ENCODE measurements at places on chromosomes 11 and 22.
A peak's percentile ranks its signal among the peaks of the same experiment; 100 is the strongest.

GRCh38 chr11:112195951-112196351, 20.6 kb downstream of the BCO2 start:
- DNase-seq: no peak

- DNase-seq: no peak
Measured at GRCh38 chr11:108538502-108538901, 40.3 kb upstream of the POGLUT3 start.

GRCh38 chr11:67119585-67120391, 725 bp downstream of the KDM2A start:
- DNase-seq: no peak

DNA sequence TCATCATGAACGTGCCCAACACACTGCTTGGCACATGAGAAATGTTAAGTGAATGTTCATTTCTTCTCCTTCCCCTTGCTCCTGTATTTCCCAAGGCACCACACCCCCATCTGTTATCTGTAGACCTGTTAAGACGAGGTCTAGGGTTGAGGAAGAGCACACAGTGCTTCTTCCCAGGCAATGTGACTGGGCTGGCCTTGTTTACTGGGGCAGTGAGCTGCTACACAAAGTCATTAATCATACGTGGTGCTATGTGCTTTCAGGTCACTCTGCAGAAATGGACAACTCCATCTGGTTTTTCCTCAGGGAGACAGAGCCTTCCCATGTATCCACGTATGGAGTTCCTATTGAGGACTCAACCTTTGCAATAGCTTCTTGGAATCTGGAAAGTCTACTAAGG, 118.7 kb downstream of the KCNC1 start:
- DNase-seq: no peak

DNA sequence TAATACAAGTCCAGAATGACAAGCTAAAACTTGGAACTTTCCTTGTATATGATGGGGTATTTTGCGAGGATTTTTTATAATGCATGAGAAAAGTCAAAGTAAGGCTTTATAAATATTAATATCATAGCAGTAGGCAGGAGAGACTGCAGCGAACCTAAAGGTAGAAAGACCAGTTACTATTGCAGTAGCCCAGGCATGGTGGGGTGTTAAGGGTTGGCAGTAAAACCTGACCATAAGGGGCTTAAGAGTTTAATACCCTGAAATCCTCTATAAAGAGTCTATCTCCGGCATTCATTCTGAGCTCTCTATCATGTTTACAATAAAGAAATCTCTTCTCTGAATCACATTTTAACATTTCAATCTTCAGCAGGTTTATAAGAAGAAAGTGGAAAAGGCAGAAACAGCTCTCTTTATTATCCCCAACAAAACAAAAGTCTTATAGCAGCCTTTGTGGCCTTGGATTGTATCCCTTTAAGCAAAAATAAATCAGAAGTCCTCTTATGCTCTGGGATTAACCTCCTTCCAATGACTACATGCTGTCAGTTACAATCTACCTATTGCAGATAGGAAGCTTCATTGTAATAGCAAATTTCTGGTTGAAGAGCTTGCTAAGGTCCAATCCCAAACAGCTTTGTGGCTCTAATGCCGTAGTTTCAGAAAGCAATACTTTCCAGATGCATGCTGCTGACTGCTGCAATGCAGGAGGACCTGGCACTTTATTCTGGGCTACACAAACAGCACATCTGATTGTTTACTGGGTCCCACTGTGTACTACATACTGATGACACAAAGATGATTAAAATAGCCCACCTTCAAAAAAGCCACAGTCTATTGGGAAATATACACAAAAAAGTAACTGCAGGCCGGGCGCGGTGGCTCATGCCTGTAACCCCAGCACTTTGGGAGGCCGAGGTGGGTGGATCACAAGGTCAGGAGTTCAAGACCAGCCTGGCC, 45.8 kb downstream of the SIK3 start:
- DNase-seq: no peak

DNA sequence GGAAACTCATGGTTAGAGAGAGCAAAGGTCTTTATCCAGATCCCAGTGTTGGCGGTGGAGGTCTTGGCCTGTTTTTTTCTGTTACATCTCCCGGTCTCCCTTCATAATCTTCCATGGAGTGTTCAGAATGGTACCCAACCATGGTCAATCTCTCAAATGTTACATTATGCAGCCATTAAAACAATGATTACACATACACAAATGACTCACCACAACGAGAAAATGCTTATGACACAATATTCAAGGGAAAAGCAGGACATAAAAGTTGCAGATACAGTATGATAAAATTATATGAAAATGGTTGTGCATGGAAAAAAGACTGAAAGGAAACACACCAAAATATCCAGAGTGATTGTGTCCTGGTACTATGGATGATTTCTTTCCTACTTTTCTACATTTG, 17.8 kb upstream of the CSNK1E start:
- DNase-seq: peak; percentile 51

DNA sequence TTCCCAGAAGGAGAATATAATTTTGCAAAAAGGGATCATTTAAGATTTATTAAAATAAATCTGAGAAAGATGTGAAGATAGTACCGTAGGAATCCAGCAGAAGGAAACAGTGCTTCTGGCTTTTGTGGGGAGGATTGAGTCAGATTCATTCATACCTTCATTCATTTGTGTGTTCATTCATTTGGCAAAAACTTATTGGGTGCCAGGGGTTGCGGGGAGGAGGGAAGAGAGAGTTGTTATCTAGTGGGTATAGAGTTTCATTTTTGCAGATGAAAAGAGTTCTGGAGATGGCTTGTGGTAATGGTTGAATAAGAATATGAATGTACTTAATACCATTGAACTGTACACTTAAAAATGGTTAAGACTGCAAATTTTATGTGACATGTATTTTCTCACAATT, 31.1 kb downstream of the BMAL1 start:
- no peak for DNase-seq

DNA sequence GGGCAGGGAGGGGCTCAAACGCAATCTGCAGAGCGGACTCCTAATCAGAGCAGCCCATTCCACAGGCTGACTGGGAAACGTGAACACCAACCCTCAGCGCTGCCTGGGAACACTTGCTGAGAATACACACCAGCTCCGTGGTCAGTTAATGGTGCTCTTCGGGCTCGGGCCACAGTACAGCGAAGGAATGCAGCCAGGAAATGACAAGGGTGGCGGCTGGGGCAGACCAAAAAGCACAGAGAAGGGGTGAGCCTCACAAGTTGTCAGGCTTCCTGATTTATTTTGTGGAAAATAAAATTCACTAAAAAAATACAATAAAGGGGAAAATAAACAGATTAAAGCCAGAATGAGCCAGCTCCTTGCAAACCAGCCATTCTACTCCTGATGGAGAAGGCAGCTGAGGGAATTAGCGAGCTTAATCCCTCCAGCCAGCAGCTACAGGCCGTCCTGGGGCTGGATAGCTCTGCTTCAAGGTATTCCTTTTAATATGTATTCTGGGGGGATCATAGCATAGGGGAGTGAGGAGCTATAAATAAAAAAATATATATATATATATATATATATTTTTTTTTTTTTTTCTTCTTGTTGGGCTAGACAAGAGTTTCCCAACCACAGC, 165.5 kb upstream of the NTM start:
- no peak for DNase-seq

GRCh38 chr11:126635511-126635910, 280.0 kb downstream of the ST3GAL4 start:
- no peak for DNase-seq

DNA sequence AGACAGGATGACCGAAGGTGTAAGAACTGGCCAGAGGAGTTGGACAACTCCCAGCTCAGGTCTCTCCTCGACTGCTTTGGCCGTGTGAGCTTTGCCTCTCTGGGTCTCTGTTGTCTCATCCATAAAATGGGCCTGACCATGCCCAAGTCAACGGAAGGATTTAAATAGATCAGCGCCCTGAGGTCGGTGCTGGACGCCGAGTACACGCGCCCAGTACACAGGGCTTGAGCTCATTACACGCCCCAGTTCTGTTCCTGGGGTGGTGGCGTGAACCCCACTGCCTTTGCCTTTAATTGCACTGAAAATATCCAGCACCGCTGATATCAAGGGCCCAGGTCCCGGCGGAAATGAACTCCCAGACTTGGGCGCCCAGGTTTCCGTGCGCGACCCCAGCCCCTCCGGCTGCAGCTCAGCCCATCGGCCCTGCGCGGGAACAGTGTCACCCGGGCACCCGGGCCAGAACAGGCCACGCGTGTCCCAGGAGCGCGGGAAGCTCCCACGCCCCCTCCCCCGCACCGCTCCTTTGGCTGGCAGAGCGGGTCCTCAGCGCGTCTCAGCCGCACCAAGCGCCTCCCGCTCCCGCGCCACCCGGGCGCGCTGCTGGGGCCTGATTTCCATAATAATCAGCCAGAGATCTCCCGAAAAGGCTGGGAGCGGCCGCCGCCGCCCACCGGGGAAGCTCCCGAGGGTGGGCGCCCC, 42.2 kb downstream of the CYTH4 start:
- no peak for DNase-seq

GRCh38 chr11:112797092-112797491, 164.1 kb upstream of the NCAM1 start:
- DNase-seq: no peak

- peak; percentile 7 for DNase-seq
Measured at GRCh38 chr11:45289369-45289768, 3.2 kb upstream of the SYT13 start.

- DNase-seq: no peak
Measured at GRCh38 chr11:123822032-123822431, 15.9 kb upstream of the OR6M1 start.

- DNase-seq: no peak
Measured at GRCh38 chr11:92667486-92668152, 301.8 kb upstream of the MTNR1B start.

DNA sequence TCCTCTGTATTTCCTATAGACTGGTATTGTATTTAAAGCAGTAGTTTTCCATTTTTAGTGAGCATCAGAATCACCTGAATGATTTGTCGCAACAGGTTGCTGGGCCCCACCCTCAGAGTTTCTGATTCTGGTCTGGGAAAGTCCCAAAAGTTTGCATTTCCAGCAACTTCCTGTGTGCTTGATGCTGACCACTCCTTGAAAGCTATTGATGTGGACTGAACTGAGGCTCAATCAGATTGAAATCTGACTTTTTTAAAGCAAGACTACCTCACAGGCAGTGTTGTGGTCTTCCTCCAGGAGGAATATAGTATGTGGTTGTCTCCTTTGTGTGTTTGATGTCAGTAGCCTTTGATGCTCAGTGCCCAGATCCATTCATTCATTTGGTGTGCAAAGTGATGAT, 17.2 kb upstream of the MPZL2 start:
- no peak for DNase-seq

DNA sequence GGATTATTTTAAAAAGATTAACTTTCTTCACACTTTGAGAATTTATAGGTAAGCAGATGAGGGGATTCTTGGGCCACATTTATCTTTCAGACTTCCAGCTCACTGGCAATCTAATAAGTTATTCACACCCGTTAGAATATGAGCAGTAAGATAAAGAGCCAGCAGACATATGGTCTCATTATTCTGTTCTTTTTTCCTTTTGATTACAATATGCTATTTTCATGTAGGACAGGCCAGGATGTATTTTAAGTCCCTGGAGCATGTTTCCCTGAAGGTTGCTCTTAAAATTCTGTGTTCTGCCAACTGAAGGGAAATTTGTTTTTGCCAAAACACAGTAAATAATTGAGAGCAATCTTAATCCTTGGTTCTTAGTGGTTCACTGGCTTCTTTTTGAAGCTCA, 22.2 kb downstream of the PDHX start:
- no peak for DNase-seq

DNA sequence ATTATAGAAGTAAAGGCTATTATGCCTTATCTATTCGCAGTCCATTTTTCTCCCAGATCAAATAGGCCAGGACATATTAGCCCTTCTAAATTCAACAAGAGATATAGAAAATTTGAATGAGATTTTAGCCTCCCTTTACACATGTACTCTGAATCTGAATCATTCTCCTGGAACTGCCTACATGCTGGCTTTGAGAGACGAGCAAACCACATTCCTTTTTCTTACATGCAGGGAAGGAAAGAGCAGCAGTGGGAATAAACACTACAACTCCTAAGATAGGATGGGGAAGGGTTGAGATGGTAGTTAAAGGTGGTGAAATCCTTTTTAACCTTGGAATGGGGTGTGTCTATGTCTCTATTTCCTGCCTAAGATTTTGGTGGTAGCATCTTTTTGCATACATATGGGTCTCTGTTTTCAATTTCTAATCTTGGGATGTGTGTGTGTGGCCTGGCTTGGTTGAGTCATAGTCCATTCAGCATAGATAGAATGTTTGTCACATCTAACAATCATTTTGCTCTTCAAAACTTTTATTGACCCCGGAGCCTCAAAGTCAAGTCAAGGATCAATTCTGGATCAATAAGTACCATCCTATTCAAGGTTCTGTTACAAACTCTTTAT, 11.1 kb upstream of the OOSP2 start:
- DNase-seq: no peak

GRCh38 chr11:2802389-2803185, 83.0 kb downstream of the CDKN1C start:
- no peak for DNase-seq

DNA sequence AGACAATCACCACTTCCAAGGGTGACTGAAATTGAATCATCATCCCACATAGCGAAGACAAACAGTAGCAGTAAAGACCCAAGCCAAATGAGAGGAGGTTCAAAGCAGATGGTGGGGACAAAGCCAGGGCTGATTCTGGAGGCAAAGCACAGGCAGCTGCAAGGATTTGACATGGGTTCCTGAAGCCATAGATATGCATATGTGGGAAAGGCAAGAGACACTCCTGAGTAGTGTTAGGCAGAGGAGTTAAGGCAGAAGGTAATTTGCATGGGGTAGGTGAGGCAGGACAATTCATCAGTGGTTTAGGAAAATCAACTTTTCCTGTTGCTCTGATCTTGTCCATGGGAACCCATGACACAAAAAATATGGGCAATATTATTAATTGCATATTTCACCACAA, 462.8 kb downstream of the FAM181B start:
- DNase-seq: no peak

DNA sequence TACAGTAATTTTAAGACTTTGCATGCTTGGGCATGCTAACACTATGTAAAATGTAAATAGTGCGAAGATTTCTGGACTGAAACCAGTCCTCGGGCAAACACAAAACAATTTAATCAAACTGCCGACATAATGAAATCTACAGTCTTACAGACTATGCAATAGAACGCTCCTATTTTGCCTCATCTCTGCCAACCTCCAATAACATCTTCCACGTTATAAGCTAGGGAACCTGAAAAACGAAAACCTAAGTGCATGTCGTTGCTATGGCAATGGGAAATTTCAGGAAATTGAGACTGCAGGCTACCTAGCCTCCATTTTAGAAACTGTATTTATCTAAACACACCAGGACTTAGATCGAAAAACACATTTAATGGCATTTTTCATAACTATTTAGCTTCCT, 1.1 kb downstream of the CSTF3 start:
- DNase-seq: peak; percentile 62

- DNase-seq: no peak
Measured at GRCh38 chr22:47194476-47195155, 432.2 kb downstream of the TBC1D22A start.
